ENCODE measurements at places on chromosomes 4 and X. TPM values are rescaled to one million over a fixed set of nuclear protein-coding genes. Genes with fewer than 3 reads are reported as not detected.

The HMX1 gene
- not detected for total RNA-seq

- peak; percentile 94 for DNase-seq
- no peaks in the 10 kb centered on the region for H3K4me1 ChIP-seq
- H3K36me3 ChIP-seq, result no peaks in the 10 kb centered on the region
- no peak overlapping the region for H3K4me3 ChIP-seq
- no peaks in the 10 kb centered on the region for H3K27me3 ChIP-seq
Measured at GRCh38 chrX:15497865-15498264, 2.7 kb upstream of the BMX start.

DNA sequence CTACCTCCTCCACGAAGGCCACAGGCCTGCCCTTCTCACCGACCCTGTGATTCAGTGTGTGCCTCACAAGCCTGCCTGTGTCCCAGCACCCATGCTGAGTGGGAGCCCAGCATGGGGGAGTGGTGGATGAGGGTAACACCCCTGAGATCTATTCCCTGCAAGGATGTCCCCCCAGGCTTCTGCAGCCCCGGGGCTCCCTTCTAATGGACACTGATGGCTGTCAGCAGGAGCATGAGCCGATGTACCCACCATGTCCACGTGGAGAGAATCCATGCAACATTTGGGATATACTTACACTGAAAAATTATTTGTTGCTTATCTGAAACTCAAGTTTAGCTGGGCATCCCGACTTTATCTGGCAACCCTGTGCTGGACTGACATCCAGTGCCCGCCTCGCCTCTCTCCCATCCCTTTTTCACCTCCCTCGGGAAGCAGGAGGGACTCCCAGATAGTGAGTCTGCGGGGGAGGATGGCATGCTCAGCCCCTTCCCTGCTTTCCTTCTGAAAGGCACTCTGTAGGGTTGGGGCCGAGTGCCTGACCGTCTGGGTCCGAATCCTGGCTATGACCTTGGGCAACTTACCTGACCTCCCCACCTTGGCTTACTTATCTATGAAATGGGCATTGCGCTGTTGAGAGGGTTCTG, 46.9 kb upstream of the SORCS2 start:
- no peaks in the 10 kb centered on the region for H3K4me1 ChIP-seq
- H3K4me3 ChIP-seq, result no peak overlapping the region
- no peaks in the 10 kb centered on the region for H3K36me3 ChIP-seq
- no peak for DNase-seq
- no peaks in the 10 kb centered on the region for H3K27me3 ChIP-seq

GRCh38 chrX:23756165-23756564, 13.1 kb upstream of the ACOT9 start:
- peak; percentile 91 for DNase-seq
- no peaks in the 10 kb centered on the region for H3K27me3 ChIP-seq
- no peaks in the 10 kb centered on the region for H3K4me1 ChIP-seq
- H3K4me3 ChIP-seq, result no peak overlapping the region
- H3K27ac ChIP-seq, result no peak overlapping the region

DNA sequence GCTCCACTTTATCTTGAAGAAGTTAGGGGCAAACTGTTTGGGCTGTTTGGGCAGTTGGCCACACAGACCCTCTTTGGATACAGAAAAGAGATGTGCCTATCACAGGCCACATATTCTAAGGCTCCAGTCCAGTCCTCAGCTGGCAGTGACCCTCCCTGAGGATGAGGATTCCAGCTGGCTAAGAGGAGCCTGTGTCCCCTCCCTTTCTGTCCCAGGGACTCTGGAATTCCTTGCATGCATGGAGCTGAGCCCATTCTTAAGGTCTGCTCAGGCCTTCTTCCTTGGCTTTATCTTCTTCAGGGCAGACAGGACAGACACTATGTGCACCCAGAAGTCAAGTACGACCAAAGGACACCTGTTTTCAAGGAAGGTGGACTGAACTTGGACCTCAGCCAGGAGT, 23.8 kb upstream of the GK2 start:
- no peaks in the 10 kb centered on the region for H3K27me3 ChIP-seq
- no peaks in the 10 kb centered on the region for H3K4me1 ChIP-seq
- no peak overlapping the region for H3K27ac ChIP-seq
- no peaks in the 10 kb centered on the region for H3K36me3 ChIP-seq
- no peak for DNase-seq
- H3K4me3 ChIP-seq, result no peak overlapping the region

The EREG gene
- 0.09 TPM for total RNA-seq

DNA sequence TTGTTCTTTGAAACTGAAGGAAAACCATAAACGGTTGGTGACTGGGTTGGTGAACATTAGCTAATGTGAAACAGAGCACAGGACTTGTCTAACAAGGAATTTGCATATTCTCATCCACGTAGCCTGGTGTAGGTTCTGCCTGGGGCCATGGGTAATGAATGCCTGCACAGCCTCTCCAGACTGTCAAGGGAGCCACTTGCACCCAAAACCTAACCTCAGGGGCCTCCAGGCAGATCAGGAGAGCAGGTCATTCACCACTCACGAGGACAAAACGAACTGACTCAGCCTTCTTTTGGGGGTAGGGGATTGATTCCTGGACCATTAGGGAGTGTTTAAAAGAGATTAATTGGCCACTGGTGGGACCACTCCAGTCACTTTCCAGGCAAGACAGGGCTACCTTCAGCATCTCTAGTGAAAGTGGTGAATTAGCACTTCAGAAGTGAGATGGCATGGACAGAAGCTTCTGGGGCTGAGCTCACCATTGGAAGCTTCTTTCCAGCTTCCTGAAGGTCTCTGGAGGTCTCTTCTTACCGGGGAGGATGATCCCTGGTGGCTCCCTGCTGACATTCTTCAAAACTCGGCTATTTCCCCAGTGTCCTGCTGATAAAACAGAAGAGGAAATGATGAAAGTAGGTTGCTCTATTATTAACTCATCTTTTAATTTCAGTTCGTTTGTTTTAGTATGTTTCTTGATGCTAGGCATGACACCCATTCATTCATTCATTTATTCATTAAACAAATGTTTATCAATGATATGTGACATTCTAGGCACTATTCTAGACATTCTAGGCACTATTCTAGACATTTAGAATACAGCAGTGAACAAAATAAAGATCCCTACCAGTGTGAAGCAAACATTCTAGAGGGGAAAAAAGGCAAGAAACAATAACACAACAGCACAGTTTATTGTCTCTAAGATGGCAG, 104.5 kb upstream of the LNX1 start:
- no peaks in the 10 kb centered on the region for H3K4me1 ChIP-seq
- no peak overlapping the region for H3K27ac ChIP-seq
- no peak overlapping the region for H3K4me3 ChIP-seq
- no peaks in the 10 kb centered on the region for H3K36me3 ChIP-seq
- no peaks in the 10 kb centered on the region for H3K27me3 ChIP-seq

DNA sequence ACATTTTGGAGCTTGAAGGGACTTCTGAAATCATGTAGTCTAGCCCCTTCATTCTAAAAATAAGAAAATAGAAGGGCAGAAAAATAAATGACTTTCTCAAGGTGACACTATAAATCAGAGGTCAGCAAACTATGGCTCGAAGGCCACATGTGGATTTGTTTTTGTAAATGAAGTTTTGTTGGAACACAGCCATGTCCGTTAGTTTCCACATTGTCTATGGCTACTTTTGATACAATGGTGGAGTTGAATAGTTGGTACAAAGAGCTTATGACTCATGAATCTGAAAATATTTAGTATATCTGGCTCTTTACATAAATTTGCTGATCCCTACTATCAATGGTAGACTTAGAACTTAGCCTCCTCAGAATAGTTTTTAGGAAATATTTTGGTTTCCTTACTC, 302.4 kb upstream of the PRPS2 start:
- no peaks in the 10 kb centered on the region for H3K4me1 ChIP-seq
- no peak overlapping the region for H3K4me3 ChIP-seq
- no peaks in the 10 kb centered on the region for H3K36me3 ChIP-seq
- H3K27ac ChIP-seq, result no peak overlapping the region

DNA sequence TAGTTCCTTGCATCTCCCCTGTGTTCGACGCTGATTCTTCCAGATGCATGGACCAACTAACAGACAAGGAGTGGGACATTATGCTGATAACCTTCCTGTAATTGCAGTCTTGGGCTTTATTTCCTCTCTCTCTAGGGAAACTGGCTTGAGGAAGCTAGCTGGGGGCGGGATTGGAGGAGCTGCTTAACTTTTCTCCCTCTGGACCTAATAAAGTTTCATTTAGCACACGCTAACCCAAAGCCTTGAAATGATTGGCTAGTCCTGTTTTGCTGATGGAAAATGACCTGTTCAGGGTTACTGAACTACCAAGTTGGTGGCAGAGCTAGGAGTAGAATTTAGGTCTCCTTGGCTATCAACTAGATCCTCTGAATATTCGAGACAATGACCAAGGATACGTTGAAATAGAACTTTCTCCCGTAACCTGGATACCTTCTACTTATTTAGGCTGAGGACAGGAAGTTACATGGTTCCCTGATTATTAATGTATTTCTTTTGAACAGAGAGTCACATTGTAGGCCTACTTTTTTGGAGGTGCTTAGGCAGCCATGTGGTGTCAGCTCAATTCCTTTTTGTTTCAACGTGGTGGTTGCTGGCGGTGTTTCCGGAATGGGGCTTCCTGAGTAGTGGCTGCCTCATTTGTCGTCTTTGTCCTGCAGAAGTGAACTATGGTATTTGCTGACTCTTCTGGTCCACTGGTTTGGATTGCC, 2.0 kb downstream of the PGK1 start:
- H3K4me1 ChIP-seq, result peaks cover 2% of the 10 kb centered on the region
- H3K4me3 ChIP-seq, result peak overlapping the region; percentile 95
- H3K27me3 ChIP-seq, result no peaks in the 10 kb centered on the region
- DNase-seq, result no peak
- no peak overlapping the region for H3K27ac ChIP-seq
- peaks cover 9% of the 10 kb centered on the region for H3K36me3 ChIP-seq

DNA sequence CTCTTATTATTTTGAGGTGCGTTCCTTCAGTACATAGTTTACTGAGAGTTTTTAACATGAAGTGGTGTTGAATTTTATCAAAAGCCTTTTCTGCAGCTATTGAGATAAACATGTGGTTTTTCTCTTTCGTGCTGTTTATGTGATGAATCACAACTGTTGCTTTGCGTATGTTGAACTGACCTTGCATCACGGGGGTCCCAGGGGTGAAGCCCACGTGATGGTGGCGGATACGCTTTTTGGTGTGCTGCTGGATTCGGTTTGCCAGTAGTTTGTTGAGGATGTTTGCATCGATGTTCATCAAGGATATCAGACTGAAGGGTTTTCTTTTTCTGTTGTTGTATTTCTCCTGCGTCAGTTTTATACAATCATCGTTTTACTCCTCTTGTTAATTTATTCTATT, 4.6 kb upstream of the H2BW1 start:
- DNase-seq, result no peak
- H3K27me3 ChIP-seq, result no peaks in the 10 kb centered on the region
- H3K36me3 ChIP-seq, result no peaks in the 10 kb centered on the region
- no peaks in the 10 kb centered on the region for H3K4me1 ChIP-seq

The GYG2 gene
- 95.8 TPM for total RNA-seq

DNA sequence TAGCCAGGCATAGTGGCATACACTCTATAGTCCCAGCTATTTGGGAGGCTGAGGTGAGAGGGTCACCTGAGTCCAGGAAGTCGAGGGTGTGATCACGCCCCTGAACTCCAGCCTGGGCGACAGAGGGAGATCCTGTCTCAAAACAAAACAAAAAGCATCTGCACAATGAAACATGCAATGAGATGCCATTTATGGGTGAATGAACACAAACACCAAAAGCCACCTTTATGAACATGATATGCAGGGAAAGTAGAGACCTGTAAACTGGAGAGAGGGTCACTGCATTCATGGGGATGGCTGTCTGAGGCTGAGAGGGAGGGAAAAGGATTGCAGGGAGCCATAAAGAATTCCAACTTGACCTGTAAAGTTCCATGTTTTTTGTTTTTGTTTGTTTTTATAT, 70.7 kb downstream of the EVC start:
- peaks cover 2% of the 10 kb centered on the region for H3K4me1 ChIP-seq
- peaks cover 19% of the 10 kb centered on the region for H3K36me3 ChIP-seq
- no peaks in the 10 kb centered on the region for H3K27me3 ChIP-seq
- no peak for DNase-seq

All from endodermal cell (in vitro differentiated cells).